CD4-positive, alpha-beta T cell treated with Interleukin-12 subunit alpha and Interleukin-12 subunit beta, for 1 hour (primary cell): ENCODE measurements at places on chromosomes 1 and 21.

DNA sequence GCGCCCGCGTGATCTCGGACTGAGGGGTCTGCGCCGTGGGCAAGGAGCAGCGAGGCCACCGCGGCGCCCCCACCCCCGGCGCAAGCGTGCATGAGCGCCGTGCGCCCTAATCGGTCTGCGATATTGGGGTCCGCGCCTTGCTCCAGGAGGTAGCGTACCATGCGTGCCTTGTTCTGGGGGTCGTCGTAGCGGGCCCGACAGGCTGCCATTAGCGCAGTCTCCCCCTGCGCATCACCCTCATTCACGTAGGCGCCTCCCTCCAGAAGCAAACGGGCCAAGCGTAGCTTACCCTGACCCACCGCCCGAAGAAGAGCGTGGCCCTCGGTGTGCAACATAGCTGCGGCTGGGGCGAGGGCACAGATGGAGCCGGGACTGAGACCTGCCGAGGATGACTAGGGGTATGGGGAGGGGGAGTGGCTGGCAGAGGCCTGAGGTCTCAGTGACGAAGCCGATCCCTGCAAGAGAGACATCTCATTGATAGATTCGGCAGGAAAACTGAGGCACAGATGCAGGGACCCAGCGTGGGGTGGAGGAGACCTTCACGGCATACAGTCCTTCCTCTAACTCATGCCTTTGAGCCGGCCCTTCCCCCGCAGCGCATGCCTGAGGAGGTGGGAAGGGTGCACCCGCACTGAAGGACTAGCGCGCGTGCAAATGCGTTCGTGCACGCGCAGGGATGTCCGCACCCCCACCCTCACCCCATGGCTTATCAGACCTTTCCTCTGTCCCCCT, 2.8 kb downstream of the ANKRD34A start:
- DNase-seq, result peak; percentile 43

DNA sequence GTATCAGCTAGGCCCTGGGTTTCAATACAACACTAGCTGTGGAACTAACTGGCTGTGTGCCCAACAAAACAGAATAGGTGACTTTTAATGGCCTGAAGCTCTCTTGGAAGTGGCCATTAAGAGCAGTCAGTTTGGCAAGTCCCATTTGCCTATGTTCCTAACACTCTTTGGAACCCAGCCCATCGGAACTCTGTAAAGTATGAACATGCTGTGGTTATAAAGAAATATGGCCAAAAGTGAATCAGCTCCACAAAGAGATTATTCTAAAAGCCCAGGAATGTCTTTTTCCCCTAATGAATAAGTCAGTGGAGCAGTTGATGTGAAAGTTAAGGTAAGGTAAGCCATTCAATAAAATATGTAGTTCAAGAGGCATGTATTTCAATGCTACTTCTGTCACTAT, 223.7 kb upstream of the ADAMTS5 start:
- DNase-seq, result no peak

- DNase-seq, result peak; percentile 74
Observed at GRCh38 chr1:10693497-10694273, 102.8 kb downstream of the CASZ1 start.

- DNase-seq, result no peak
Observed at GRCh38 chr1:208437401-208437800, 193.2 kb upstream of the PLXNA2 start.

- DNase-seq, result no peak
Observed at GRCh38 chr1:35452106-35452774, 105.0 kb downstream of the KIAA0319L start.

- no peak for DNase-seq
Observed at GRCh38 chr1:180851995-180852887, 60.5 kb upstream of the KIAA1614 start.

DNA sequence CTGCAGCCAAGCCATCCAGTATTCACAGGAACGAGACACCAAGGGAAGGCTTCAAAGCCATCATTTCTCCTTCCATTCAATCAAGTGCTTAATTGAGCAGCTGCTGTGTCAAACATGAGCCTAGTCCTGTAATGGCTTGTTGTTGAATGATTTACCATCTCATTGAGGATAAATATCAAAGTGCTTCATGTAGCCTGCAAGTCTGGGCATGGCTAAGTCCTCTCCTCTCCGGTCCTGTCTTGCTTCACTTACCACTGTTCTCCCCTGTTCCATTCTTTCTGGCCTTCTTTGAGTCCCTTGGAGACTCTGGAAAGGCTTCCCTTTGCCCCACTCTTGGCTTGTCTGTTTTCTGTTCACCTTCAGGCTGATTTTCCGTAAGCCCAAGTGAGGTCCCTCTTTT, 279.8 kb downstream of the PBX1 start:
- no peak for DNase-seq

GRCh38 chr1:7229696-7230631, 444.7 kb downstream of the CAMTA1 start:
- no peak for DNase-seq

- DNase-seq, result no peak
Observed at GRCh38 chr1:62900566-62900965, 116.6 kb downstream of the ATG4C start.

- DNase-seq, result no peak
Observed at GRCh38 chr1:41272601-41273000, 30.5 kb upstream of the SCMH1 start.

GRCh38 chr21:35441868-35442582, 392.9 kb upstream of the RUNX1 start:
- DNase-seq, result no peak

DNA sequence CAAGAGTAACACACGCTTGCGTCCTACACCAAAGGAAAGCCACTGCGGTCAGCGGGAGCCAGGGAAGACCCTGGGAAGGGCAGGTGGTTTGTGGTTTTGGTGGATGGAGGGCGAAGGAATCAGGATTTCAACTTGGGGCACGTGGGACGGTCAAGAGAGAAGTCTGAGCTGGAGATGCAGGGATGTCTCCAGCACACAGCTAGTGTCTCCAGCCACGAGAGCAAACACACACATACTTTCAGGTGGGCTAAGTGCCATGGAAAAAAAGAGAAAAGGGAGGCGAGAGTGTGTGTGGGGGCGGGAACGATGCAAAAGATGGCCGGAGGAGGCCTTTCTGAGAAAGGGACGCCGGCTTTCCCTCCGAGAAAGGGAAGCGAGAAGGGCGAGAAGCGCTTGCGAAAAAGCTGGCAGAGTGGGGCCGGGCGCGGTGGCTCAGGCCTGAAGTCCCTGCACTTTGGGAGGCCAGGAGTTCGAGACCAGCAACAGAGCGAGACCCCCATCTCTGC, 1.4 kb upstream of the SRRM1 start:
- peak; percentile 34 for DNase-seq

DNA sequence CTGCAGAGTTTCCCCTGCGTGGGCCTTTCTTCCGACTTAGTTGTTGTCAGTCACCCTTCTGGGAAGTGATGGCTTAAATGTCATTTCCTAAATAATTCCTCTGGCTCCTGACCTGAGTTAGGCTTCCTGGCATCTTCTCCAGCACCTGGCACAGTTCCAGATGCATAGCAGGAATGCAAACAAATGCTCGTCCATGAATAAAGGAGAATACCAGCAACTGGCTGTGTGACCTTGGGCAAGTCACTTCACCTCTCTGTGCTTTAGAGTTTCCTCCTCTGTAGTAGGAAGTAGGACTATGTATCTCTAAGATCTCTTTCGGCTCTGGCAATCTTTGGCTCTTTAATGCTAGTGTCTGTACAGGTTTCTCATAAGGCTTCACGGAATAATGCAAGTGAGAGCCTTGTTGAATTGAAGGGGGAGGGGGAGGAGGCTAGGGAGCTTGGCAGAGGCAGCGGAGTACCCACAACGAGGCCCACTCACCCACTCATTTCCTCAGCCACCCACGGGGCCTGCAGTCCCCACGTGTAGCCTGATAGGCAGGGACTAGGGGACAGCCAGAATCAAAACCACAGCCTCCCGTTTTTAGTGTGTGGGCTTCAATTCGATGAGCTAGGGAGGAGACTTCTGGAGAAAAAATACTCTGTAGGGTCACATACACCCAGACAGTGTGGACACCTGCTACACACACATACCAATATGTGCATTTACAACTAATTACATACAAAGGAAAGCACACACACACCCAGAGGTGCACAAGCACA, 48.1 kb downstream of the TENT5C start:
- DNase-seq, result peak; percentile 32

- no peak for DNase-seq
Observed at GRCh38 chr1:214649607-214650006, 46.6 kb downstream of the CENPF start.

- DNase-seq, result no peak
Observed at GRCh38 chr1:29145739-29146437, 22.2 kb upstream of the TMEM200B start.

GRCh38 chr1:235470741-235471439, 33.4 kb downstream of the B3GALNT2 start:
- no peak for DNase-seq

- peak; percentile 39 for DNase-seq
Observed at GRCh38 chr1:212782422-212783154, 9.0 kb downstream of the NSL1 start.

DNA sequence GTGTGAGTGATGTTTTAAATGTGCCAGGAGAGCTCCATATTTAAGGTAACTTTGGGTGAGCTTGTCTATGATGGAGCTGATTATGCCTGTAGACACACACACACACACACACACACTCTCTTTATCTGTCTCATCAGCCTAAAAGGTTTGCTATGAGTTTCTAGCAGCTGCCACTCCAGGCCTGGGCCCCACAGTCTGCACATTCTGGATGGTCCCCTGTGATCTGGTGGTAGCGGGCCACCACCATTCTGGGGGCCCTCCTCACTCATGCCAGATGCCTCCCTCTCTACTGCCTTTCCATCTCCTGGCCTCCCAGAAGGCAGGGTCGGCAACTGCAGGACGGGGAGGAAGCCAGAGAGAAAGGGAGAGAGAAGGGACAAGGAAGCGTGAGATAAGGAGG, 129.2 kb upstream of the TNR start:
- no peak for DNase-seq

DNA sequence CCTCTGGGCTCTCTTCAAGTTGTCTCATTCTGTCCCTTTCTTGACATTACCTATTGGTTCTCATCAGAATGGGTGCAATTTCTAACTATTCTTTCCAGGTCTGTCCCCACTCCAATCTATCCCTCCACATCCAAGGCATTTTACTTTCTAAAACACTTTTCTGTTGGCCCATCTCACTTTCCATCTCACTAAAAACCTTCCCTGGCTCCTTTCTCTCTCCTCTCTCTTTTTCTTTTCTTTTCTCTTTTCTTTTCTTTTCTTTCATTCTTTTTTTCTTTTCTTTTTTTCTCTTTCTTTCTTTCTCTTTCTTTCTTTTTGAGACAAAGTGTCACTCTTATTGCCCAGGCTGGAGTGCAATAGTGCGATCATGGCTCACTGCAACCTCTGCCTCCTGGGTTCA, 279.2 kb upstream of the SGIP1 start:
- DNase-seq, result no peak

DNA sequence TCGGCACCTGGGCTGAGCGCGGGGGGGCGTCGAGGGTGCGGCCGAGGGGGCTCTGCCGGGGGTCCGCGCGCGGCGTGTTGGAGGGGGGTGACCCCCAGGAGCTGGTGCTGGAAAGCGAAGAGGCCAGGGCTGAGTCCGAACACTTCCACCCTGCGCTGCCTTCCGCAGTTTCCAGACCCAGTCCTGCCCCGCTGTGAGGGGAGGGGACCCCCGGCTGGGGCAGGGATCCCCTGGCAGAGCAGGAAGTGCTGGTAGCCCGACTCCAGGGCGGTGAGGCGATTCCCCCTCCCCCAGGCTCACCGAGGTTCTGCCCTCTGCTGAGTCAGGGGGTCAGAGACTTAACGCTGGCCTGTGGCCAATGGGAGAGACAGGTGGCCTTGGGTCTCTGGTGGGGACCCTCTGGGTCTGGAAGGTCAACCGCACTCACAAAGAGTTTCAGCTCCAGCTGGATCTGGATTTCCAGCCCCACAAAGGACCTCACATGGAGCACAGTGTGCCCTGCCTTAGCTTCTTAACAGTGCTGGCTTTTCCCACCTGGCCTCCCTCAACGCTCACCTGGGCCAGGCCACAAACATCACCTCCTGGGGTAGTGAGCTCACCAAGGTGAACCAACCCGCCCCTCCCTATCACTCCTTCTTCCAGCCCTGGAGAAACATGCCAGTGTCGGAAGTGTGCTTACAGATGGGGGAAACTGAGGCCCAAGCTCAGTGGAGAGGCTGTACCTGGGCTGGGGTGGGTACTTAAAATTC, 39.8 kb upstream of the SYNC start:
- no peak for DNase-seq

DNA sequence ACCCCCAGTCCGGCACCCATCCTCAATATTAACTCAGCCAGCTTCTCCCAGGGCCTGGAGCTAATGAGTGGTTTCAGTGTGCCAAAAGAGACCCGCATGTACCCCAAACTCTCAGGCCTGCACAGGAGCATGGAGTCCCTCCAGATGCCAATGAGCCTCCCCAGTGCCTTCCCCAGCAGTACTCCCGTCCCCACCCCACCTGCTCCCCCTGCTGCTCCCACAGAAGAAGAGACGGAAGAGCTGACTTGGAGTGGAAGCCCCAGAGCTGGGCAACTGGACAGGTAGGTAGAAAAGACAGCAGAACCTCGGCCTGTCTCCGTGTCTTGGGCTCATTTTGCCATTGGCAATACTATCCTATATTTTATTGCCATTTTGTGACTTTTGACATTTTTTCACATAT, 45.4 kb upstream of the IPO9 start:
- no peak for DNase-seq

- DNase-seq, result no peak
Observed at GRCh38 chr1:162710345-162710744, 78.1 kb downstream of the DDR2 start.

- no peak for DNase-seq
Observed at GRCh38 chr1:90706437-90707362, 10.4 kb downstream of the BARHL2 start.

DNA sequence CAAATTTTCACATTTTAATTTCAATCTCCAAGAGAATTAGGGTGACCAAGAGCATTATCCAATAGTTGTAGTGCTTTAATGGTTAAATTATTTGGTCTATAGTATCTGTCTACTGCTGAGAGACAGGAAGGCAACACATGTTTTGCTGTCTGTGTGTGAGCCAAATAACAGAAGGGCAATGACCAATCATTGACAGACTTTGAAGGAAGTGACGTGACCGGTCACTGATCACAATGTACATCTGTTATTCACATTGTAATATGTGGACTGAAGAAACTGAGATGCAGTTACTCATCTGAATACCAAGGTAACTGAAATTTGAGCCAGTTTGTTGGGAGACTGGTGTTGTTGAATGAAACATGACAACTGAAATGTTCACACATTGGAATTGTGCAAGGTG, 196.7 kb downstream of the LRRC40 start:
- DNase-seq, result no peak

DNA sequence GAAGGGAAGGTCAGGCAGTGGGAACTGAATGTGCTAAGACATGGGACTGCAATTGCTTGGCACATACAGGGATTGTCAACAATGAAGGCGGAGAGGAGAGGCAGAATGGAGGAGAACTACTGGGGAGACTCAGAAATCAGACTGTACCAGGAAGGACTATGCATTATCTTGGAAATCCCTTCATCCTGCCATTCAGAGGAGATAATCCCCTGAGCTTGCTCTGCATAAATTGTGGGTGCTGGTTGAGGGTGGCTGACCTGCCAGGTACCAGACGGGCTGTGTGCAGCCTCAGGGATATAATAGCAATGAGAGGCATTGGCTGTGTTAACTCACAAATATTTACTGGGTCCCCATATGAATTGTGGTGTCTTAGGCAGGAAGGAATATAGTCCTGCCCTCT, 5.0 kb upstream of the TRABD2B start:
- DNase-seq, result no peak
